ENCODE measurements at places on chromosomes 12 and 14.

DNA sequence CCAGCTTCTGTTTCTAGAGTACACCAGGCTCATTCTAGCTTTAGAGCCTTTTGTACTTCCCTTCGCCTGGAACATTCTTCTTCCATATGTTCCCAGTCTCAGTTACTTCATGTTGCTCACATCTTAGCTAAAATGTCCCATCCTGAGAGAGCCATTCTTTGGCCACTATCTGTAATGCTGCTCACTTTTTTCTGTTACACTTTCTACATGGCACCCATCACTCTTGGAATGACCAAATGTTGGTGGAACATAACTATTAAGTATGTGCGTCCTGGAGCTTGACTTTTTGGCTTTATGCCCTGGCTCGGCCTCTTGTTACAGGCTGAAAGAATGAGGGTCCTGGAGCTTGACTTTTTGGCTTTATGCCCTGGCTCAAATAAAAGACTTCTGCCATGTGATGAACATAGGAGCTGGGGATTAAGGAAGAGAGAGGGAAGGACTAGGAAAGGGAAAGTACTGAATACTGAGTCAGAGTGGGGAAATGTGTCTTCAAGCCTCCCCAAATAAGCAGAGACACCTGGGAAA, 442.9 kb upstream of the ATP2B1 start:
- no peak for DNase-seq

DNA sequence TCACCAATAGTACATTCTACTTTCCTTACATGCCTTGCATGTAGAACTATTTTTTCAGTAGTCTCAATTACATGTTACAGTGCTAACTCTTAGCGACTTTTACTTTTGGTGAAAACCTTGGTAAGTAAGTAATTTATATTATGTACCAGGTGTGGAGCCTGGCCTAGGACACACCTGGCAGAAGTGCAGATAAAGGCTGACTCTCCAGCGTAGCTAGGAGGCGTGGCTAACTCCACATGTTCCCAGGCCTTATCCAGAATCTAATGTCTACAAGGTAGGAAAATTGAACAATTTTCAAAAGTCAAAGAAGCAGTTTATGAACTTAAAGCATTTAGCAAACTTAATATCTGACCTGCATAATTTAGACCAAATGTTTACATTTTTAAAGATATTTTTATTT, 157.4 kb downstream of the DHRS2 start:
- no peak for DNase-seq

DNA sequence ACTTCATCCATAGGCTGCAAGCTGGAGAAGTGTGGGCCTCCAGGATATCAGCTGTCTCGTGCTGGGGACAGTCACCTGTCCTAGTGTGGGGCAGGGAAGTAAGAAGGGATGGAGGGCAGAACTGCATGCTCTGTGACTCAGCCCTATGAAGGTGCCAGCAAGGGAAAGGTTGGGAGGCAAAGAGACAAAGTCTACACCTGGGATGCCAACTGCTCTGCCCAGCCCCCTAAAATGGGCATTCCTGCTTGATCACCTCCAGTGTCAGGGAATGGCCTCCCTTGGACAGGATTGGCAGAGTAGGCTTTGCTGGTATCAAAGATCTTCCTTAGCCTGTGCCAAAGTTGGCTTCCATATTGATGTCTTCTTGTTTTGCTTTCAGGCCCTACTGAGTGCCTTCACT, 335.0 kb downstream of the BCL11B start:
- no peak for DNase-seq

GRCh38 chr12:46185686-46186085, 83.2 kb downstream of the SLC38A1 start:
- no peak for DNase-seq

DNA sequence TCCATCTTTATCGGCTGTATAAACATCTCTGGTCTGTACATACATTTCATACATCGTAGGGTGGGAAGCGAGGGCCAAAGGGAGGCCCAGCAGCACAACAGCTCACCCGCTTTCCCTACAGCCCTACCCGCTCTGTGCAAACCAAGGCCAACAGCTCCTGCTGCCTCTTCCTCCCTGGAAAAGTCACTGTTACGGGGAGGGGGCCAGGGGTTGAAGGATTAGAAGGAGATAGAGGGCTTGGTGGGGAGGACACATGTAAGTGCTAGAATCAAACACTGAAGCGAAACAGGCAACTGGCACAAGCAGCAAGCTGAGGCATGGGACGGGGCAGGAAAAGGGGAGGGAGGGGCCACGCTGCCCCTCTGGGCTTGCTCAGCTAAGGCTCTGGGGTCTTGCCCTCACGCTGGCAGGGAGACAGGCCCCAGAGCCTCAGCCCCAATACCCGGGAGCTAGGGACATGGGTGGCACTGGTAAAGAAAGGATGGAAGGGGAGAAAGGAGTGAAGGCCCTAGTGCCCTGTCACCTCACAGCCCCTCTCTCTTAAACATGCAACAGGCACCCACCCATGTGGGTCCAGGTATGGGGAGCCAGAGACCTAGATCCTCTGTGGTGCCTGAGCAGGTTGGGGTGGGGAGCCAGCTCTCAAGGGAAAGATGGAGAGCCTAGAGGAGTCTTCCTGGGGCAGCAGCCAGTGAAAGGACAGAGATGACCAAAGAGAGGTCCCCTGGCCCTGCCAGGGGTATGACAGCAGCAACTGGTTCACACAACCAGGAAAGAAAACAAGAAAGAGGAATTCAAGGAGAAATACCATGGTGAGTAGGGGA, 14.4 kb downstream of the SPRYD3 start:
- no peak for DNase-seq

GRCh38 chr14:32331206-32331605, 2.1 kb downstream of the AKAP6 start:
- no peak for DNase-seq

GRCh38 chr12:7089196-7089871, 2.9 kb downstream of the C1R start:
- DNase-seq: no peak

- DNase-seq: no peak
Observed at GRCh38 chr12:111826992-111827391, 15.0 kb upstream of the MAPKAPK5 start.

DNA sequence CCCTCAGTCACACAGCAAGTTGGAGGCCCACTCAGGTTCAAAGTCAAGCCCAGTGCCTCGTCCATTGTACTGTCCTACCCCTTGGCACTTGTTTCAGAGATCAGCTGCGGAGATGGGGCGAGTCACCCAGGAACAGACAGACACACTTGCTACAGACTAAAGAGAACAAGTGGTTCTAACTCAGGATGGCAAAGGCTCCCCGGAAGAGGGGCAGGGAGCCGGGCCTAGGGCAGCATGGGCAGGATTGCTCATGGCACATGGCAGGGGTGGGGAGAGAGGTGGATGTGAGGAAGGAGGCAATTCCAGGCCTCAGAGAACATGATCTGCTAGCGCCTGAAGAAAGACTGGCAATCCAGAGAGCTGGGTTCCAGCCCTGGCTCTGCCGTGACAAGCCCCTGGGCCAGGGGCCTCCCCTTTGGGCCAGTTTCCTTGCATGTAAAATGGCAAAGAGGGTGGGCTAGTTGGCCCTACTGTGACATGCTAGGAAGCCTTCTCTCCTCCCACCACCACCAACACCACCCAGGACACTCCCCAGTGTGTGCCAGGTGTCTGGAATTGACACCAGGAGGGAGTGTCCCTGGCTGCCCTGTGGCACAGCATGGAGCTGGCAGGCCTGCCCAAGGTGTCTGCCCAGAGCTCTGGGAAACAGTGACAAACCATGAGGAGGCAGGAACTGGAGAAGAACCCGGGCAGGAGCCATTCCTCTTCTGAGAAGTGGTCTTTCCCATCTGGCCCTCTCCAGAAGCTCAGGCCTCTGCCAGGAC, 24.0 kb upstream of the IRF2BPL start:
- DNase-seq: no peak

DNA sequence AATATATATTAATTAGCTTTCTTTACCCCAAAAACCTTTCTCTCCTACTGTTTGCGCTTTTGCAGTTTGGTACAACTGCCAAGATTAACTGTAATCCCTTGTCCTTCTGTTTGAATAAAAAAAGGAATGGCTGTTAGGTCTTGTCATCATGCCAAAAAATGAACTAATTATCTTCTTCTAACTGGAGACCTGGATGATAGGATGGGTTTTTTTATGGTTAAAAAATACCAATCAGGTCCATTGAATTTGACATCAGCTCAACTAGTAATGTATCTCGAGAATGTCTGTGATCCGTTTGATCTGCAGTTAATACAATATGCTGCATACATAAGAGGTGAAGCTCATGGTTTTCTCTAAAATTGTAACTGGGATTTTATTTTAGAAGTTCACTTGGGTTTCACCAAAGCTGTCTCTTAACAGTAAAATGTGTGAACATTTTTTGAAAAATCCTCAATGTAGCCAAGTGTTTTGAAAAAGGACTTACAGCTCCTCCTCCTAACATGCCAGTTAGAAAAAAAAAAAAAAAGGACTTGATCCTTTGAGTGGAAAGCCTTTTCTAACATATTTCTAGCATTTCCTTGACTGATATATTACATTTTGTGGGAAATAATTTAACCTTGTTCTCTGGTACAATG, 96.8 kb downstream of the SRGAP1 start:
- no peak for DNase-seq

DNA sequence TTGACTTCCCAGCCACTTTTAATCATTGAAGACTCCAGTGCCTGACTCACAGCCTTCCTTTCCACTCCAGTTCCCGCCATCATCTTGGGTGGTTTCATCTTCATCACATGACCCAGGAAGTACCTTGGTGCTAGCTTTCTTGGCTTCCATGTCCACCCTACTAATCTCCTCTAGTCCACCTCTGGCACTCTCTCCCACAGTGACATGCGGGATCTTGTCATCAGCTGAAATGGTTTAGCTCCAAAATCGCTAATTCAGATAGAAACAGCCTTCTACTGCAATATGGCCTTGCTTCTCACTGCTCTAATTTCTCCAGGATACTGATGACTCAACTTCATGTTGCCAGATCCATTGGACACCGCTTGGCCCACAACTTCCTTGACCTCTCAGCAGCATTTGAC, 24.5 kb downstream of the WDR20 start:
- DNase-seq: no peak

DNA sequence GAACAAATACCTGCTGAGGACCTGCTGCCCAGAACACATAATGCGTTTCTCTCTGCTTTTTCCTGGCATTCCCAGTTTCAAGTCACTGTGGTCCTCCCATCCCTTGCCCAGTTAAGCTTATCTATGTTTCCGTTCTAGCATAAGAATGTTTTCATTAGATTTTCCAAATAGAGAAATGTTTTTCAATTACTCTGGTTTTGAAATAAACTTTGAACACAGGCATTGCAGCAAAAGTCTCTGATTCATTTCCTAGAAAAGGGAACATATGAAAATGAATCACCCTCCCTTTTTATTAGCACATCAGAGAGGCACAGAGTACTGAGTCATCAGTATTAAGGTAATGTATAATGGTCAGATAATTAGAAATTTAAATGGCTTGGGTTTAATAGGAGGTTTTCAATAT, 201.1 kb upstream of the TMEM260 start:
- no peak for DNase-seq

DNA sequence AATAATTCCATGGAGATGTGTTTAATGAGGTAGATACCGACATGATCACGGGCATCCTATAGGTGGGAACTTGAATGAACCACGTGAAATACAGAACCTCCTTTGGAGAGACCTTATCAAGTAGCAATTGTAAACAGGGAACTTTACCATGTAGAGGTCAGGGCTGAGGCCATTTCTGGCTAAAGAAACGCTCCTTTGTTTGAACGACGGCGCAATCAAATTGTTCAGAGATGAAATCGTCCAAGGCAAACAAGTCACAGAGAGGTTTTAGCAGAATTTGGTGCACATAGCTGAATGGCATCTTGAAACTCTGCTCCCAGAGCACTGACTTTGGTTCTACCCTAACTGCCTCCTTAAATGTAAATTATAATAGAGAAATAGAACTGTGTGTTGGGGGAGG, 9.8 kb downstream of the PRIMA1 start:
- DNase-seq: no peak

GRCh38 chr12:127121494-127122084, 1145.4 kb upstream of the TMEM132C start:
- DNase-seq: no peak

GRCh38 chr12:54628186-54628846, 6.4 kb downstream of the LACRT start:
- no peak for DNase-seq

GRCh38 chr14:33972583-33973081, 21.8 kb upstream of the EGLN3 start:
- no peak for DNase-seq

- no peak for DNase-seq
Observed at GRCh38 chr12:74981541-74981940, 228.1 kb downstream of the KCNC2 start.

GRCh38 chr14:67392800-67393199, 19.2 kb downstream of the PLEK2 start:
- no peak for DNase-seq

- no peak for DNase-seq
Observed at GRCh38 chr12:18798535-18799361, 60.8 kb downstream of the CAPZA3 start.

- DNase-seq: no peak
Observed at GRCh38 chr12:107356266-107356936, 263.1 kb upstream of the CRY1 start.

DNA sequence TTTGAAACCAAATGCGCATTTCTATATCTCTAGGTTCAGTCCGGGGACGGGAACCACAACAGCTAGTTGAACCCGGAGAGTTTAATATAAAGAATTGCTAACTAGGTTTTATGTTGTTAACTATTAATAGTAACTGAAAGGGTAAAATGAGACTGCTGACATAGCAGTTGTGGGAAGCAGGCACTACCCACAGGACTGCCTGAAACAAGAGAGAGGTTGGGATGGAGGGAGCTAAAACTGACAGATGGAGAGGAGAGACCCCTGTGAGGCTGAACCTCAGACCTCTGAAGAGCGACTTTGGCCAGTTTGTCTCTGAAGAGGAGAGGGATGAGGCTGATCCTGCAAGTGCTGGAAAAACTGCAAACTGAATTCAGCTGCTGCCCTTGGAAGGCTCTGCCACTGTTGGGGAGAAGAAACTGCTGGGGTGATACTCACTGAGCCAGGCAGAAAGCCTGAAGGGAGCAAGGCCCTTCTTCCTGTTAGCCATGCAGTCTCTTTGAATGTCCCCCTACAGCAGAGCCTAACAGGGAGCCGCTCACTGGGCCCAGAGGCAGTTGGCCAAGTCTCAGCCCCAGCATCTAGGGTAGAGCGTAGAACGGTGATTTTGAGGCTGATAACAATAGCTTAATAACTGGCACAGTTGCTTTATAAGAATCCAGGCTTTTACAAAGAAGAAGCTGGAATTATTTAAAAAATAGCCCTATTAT, 172.2 kb downstream of the NPAS3 start:
- no peak for DNase-seq

GRCh38 chr12:110670161-110670701, 18.7 kb downstream of the HVCN1 start:
- DNase-seq: no peak

GRCh38 chr12:57620245-57620935, 9.2 kb downstream of the ARHGEF25 start:
- no peak for DNase-seq

DNA sequence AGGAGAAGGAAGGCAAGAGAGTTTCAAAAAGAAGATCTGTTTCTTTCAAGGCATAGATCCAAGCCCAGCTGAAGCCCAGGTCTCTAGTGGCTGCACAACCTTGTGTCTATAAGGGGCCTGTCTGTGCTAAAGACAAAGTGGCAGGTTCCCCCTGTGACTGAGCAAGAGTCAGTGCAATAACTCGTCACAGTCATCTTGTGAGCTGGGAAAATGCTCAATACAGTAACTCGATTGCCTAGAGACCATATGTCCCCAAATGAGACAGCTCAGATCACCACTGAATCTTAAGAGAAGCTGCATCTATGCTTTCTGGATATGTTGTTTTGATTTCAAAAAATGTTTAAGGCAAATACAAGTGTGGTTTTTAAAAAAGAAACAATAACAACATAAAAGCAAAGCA, 24.2 kb downstream of the ST8SIA1 start:
- no peak for DNase-seq

Data from stimulated activated CD4-positive, alpha-beta T cell treated with anti-CD3 and anti-CD28 coated beads, TNF-alpha, amount 100 ng/mL, for 4 hours (primary cell).